ENCODE measurements at places on chromosomes 5 and 9.

GRCh38 chr5:53479590-53480415 lies 626 bp upstream of the FST start:
- peak; percentile 43 for DNase-seq

DNA sequence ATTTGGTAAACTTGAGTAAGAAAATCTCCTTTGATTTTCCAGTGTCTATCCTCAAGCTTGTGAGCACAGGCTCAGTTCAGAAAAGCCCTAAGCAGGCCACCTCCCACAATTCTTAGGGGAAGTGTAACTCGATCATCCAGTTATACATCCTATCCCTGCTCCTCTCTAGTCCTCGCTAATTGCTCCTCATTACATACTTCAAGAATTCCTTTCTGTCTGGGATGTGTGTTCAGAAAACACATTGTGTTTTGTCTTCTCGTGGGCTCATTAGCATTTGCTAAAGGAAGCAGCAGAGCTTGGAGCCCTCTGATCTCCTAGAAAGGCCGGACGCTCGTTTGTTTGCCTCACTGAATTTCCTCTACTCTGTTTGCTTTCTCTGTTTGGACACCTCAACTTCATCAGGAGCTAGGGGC lies 268.2 kb upstream of the RFX3 start:
- no peak for DNase-seq

DNA sequence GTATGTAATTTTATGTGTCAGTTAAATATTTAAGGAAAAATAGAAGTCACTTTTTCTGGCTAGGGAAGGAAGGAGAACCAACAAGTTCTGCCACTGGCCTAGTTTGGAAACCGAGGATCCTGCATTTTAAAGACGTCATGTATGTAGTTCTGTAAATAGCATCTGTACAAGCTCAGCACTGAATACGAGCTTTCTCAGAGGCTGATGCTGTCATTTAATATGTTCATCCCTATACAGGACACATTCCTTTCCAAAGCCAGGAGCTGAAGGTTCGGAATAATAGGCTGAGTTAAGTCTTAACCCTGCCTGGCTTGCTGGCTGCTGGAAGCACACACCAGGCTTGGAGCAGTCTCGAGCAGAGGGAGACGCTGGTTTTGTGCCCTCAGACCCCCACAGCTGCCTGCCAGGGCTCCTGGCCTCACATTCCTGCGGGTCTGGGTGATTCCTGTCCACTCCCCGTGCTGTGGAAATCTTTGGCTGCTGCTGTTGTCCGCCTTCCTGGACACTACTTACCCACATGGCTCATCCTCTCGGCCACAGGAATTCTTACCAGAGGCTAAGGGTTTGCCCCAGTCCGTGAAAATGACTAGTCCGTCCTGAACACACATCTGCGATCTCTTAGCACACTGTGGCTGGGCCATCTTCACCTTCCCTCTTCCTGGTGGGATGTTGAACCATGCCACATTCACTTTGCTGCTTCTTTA lies 36.6 kb downstream of the SLC46A2 start:
- DNase-seq: no peak

GRCh38 chr5:180286-180918 lies 10.9 kb upstream of the LRRC14B start:
- no peak for DNase-seq

DNA sequence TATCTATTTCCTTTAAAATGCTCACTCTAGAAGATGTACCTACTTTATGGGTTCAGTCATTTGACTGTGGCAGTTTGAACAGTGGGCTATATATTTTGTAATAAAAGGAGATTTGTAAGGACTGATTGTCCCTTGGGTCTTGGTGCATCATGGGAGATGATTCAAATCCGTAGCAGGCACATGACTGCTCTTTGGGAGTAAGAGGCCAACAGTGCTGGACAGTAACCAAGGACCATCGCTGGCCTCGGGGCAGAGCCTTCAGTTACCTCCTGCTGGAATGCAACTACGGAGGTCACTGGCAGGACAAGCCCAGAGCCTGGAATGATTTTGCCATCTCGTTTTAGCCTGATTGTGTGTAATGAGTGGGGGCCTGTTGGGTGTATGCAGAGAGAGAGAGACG lies 7.0 kb upstream of the MAMDC2 start:
- no peak for DNase-seq

GRCh38 chr5:52743012-52743411 lies 44.7 kb upstream of the ITGA1 start:
- DNase-seq: no peak

GRCh38 chr5:68196876-68197275 lies 18.7 kb upstream of the PIK3R1 start:
- DNase-seq: peak; percentile 87

DNA sequence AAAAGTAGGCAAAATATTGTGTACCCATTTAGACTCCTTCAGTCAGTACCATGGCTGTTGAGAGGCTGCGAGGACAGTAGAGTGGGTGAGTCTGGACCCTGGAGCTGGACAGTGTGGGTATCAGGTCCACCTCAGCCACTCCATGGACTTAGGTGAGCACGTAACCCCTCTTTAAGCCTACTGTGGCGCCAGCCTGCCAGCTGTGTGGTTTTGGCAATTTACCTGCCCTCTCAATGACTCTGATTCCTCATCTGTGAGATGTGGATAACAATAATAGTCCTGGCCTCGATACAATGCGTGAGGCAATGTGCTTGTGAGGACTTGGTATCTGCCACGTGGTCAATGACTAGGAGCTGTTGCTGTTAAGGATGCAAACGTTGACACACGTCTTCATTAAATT lies 17.9 kb downstream of the SLC1A3 start:
- DNase-seq: no peak

- DNase-seq: no peak
Observed at GRCh38 chr5:68255305-68256120, 40.0 kb downstream of the PIK3R1 start.

DNA sequence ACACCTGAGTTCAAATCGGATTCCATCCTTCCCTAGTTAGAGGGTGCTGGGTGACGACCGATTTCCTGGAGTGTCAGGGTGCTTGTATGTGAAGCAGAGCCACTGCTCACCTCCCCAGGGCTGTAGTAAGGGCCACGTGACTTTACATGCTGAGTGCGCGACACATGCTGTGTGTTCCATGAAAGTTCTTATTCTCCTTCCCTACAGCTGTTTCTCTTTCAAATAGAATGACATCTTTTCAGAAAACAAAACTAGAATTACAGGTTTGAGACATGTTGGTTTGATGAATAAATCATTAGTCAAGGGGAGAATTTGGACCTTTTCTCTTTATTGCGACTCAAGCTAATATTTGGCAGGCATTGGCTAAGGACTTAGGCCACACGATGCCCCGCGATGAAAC lies 113.1 kb downstream of the JMY start:
- no peak for DNase-seq

DNA sequence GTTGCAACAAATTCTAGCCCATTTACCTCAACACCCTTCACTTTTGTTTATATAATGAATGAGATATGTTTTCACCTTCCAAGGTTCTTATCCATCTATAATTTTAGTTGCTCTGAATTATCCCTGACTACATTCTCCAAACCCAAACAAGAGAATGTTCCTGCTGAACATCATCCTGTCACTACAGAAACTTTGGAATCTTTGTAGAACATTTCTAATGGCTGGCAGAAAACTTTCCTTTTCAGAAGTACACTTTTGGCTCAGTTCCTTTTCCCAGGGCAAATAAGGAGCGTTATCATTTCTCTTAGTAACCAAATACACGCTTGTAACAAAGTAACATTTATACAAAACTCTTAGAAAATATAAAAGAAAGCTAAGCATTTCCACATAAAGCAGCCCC lies 860.6 kb upstream of the SEMA6A start:
- no peak for DNase-seq

DNA sequence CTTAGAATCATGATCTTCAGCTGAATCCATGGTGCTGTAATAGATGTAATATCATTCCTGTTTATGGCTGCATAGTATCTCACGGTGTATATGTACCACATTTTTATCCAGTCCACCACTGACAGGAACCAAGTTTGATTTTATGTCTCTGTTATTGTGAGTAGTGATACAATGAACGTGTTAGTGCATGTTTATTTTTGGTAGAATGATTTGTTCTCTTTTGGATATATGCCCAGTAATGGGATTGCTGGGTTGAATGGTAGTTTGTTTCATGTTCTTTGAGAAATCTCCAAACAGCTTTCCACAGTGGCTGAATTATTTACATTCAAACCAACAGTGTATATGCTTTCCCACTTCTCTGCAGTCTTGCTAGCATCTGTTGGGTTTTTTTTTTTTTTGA lies 175.1 kb upstream of the CDH10 start:
- no peak for DNase-seq
